H7 (cell line): ENCODE measurements at places on chromosomes 12 and 14.

DNA sequence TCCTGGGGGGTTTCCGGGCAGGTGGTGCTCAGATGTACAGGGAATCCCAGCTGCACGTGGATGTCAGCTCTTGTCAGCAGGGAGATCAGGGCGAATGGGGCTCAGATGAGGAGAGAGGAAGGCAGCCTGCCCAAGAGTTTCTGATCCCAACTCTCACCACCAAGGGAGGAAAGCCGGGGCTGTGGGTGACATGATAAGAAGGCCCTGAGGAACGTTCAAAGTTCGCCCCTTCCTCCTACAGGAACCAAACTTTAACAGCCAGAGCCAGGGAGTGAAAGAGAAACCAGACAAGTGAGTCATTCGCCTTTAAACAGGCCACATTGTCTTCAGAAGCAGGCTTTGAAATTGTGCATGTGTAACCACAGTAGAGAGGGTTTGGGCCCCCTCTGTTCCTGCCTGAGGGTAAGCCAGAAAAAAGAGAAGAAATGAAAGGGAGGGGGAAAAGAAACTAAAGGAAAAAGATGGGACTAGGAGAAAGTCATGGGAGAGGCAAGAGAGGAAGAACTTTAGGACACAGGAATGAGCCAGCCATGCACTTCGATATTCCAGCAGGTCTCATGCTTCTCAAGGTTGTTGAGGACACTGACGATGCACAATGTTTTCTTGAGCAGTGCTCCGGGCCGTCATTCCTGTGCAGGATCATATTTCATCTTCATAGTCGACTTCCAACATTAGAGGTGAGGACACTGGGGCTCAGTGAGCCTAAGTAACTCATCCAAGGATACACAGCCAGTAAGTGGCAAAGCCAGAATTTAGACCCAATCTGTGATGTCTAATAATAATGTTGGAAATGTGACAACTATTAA lies 691.4 kb upstream of the TBX3 start:
- DNase-seq, result no peak

GRCh38 chr14:53964249-53964648 lies 7.6 kb upstream of the BMP4 start:
- DNase-seq, result no peak

DNA sequence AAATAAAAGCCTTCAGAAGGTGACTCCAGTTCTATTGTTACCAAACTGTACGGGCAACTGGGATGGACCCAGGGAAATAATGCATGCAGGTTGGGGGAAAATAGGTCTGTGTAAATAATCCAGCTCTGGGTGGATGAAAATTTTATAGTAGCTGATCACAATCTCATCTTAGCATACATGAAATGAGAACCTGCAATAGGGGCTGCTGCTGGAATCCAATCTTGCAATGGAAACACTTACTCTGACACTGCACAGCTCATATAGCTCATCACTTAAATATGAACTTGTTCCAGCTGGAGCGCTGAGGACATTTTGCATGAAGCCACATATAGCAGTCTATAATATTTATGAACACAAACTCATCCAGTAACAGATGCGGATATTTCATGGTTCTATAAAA lies 40.1 kb upstream of the GAS2L3 start:
- DNase-seq, result no peak

- DNase-seq, result peak; percentile 95
These were observed 54.6 kb downstream of the NCOR2 start for GRCh38 chr12:124512667-124513296.

GRCh38 chr12:109088818-109089217 lies 4.5 kb downstream of the ALKBH2 start:
- no peak for DNase-seq

DNA sequence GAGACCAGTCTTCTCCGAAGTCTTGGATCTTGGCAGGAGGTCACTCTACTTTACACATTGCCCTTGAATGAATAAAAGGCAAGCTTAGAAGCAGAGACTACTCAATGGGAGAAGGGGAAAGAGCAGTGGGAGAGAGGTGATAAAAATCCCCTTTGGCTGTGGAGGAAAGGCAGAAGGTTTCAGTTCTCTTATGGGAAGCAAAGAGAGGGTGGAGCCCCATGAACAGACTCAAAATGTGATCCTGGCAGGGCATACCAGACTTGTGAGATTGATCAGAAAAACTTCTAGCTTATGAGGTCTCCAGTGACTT lies 49.6 kb upstream of the HECTD1 start:
- DNase-seq, result no peak

DNA sequence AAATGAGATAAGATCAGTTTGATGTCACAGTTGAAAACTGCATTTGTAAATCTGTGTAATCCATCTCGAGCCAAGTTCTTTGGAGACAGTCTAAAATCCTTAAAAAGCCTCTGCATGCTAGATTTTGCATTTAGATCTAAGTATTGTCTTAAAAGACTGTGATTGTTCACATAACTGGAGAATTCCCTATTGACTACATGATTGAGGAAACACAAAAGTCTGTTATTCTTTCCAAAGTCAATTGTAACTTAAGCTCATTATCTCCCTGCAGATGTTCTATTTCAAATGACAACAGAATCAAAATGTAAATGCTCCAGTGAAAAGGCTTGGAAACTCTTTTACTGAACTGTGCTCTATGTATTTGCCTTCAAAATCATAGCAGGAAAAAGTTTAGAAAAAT lies 77.8 kb downstream of the MYF5 start:
- DNase-seq, result no peak

- DNase-seq, result no peak
These were observed 27.4 kb upstream of the PRKD1 start for GRCh38 chr14:29955087-29955486.

DNA sequence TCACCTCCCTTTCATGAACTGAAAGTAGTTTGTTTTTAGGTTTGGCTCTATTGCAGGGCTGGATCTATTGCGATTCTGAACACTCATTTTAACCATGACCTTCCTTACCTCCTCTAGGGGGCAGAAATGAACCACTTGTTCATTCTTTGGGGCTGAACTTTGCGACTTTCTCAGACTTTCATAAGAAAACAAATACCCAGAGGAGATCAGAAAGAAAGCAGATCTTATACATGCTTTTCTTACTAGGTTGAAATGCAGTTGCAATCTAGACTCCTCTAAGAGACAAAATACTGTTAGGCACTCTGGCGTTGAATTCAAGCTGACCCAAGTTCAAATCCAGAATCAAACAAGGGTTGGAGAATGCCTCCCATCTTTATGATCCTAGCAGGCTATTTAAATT lies 32.6 kb upstream of the PLEKHG3 start:
- DNase-seq, result peak; percentile 75

GRCh38 chr14:71956920-71957563 lies 24.8 kb downstream of the RGS6 start:
- no peak for DNase-seq

GRCh38 chr12:65984227-65984479 lies 146.4 kb downstream of the LLPH start:
- DNase-seq, result no peak

GRCh38 chr14:85042301-85042700 lies 487.6 kb upstream of the FLRT2 start:
- no peak for DNase-seq

DNA sequence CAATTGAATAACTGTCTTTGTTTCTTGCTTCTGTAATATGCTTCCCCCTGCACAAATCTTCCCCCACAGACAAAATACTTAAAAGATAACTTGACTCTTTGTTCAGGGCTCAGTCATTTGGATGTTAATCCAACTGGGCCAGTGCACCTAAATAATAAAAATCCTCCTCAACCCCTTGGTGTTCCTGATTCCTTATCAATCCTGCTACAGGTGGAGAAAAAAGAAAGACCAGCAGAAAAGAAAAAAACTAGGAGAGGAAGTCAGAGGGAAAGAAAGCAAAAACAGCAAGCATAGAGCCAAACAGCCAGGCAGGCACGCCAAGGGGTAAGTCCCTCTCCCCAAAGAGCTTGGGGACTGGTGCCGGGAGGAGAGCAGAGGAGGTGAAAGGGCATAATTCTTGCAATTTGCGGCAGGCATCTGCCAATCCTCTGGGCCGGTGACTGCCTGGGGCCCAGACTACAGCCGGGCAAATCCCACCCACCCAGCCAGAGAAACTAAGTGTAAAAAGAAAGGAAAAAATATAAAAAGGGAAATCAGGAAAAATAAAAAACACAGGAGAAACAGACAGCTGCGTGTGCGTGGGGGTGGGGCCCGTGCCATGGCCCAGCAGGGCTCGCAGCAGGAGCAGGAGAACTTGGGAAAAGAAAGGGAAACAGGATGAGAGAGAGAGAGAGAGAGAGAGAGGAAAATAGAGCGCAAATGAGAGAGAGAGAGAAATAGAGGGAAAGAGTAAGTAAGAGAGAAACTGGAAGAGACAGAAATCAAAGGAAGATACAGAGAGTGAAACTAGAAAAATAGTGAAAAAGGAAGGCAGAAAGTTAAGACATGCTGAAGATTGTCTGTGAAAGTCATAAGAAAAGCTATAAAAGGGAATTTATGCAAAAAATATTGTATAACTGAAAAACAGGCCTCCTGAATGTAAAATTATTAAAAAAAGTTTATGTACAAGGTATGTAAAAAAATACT lies 21.4 kb downstream of the KLRK1 start:
- DNase-seq, result no peak
